ENCODE measurements at places on chromosomes 12 and 14. TPM values are rescaled to one million over a fixed set of nuclear protein-coding genes. Genes with fewer than 3 reads are reported as not detected.
A peak's percentile ranks its signal among the peaks of the same experiment; 100 is the strongest.

MANSC4 gene
- not detected for total RNA-seq

MYH6 gene
- not detected for total RNA-seq

DNA sequence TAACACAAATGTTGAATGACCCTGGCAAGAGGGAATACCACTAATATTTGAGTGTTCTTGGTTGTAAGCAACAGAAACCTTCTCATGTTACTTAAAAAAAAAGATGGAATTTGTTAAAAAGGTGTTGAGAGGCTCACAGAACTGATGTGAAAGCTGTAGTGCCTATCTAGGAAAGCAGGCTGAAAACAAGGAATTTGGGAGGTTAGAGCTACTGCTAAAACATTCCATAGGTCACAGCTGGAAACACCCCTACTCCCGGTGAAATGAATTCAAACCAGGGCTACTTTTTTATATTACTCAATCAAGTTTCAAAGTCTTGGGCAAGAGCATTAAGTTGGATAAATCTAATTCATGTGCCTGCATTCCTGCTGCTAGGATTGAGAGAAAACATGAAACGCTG, 104.1 kb downstream of the SLC35F4 start:
- DNase-seq = no peak

GRCh38 chr12:116476227-116476822, 82.9 kb upstream of the MAP1LC3B2 start:
- peak; percentile 28 for DNase-seq

DNA sequence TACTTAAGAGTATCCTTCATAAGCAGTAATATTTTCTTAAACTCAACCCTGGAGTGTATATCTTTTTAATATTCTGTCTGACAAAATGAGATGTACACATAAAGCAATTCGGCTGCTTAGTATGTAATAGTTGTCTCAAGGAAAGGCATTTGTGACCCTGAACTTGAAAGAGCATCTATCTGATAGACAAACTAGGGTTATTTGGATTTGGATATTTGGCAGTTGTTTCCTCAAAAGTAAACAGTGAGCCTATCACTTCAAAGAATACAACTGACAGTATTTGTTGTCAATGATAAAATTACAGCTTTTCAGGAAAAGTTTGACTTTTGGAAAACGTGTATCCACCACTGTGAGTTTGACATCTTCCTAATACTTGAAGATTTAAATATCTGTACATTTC, 123.4 kb downstream of the TGFB3 start:
- no peak for DNase-seq

- no peak for DNase-seq
Measured at GRCh38 chr12:52682938-52683574, 2.8 kb upstream of the KRT1 start.

- peak; percentile 50 for DNase-seq
Measured at GRCh38 chr12:6828781-6829535, 751 bp downstream of the P3H3 start.

WNT1 gene
- not detected for total RNA-seq

DNA sequence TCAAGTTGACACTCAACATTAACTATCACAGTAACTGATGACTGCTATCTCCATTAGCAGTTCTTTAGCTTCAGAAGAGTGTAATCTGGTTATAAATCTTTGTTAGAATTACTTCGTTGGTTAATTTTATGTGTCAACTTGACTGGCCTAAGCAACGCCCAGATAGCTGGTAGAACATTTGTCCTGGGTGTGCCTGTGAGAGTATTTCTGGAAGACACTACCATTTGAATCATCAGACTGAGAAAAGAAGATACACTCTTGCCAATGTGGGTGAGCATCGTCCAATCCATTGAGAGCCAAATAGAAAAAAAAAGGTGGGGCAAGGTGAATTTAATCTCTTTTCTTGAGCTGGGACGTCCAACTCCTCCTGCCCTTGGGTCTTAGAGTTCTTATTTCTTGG, 129.0 kb downstream of the IGF1 start:
- DNase-seq = no peak

GRCh38 chr12:110821917-110822316, 24.9 kb upstream of the CCDC63 start:
- no peak for DNase-seq

CLEC1A gene
- total RNA-seq = not detected

PDZRN4 gene
- not detected for total RNA-seq

GRCh38 chr12:2963760-2964292, 4.6 kb downstream of the TEAD4 start:
- peak; percentile 20 for DNase-seq

- DNase-seq = no peak
Measured at GRCh38 chr12:105426766-105427165, 96.3 kb downstream of the C12orf75 start.

DNA sequence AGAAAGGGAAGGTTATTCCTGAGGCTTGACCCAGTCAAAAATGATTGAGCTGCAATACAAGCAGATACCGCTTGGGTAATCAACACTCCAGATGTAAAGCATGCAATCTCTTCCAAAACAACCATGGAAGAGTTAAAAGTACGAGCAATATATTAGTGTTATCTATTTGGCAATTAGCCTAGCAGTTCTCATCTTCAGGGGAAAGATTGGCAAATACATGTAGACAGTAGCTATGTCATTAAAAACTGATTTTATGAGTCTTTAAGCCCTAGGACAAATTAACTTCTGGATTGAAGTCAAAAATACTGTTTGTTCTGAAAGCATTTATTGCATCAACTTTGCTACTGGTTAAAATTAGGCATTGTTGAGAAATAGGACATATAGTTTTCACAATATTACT, 9.3 kb upstream of the GYS2 start:
- DNase-seq = no peak

ZNF891 gene
- total RNA-seq = 0.56 TPM

DNA sequence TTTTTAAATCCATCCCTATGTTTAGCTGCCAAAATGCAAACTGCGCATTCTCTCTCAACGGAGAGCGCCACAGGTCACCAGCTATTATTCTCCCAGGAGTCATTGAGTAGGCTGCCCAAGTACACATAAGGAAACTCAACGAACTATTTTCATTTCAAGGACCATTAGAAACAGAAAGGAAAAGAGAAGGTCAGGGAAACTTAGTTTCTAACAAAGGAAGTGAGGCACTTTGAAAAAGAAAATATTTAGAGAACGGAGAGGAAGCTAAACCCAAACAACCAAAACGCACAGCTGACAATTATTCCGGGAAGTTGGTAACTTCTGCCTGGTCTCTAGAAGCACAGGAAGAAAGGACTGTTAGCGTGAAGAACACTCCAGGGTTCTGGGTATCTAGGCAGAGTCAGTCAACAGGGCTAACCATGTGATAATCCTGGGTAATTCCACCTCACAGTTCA, 23.5 kb downstream of the GPHB5 start:
- DNase-seq = no peak

IGFBP6 gene
- total RNA-seq = 124 TPM

DNA sequence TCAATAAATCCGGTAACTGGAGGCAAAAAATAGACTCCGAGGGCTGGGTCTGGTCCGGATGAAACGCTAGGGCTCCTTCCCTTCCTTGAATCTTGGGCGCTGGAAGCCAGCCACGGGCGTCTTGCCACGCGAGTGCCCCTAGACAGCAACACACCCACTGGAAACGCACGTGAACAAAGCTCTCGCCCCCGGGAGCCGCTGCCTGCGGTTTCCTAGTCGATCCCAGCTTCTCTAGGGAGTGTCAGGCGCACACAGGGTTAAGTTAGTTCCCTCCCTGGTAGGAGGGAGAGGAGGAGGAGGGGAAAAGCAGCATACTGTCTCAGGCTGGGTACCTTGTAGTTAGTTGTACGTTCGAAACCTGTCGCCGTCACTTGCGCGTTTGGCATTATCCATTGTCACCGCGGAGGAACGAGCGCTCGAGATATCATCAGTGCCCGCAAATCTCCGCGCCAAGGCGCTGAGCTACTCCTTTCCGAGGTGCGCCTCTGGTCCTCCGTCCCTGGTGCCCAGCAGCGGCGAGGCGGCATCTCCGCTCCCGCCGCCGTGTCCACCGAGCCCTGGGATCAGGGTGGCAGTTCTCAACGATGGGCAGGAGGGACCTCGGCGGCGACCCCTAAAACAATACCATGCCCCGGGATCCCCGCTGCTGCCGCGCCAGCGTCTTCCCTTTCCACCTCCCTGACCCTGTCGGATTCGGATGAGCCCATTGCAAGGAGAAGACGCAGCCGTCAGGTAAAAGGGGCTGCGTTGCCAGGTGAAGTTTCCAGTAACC, at the start of gene FLRT2:
Gene FLRT2, plus strand, starts transcription at position 342 of the 772 bp plus-strand sequence. CDS start 91,371 bp downstream, outside the sequence.
- DNase-seq = peak; percentile 44

DNA sequence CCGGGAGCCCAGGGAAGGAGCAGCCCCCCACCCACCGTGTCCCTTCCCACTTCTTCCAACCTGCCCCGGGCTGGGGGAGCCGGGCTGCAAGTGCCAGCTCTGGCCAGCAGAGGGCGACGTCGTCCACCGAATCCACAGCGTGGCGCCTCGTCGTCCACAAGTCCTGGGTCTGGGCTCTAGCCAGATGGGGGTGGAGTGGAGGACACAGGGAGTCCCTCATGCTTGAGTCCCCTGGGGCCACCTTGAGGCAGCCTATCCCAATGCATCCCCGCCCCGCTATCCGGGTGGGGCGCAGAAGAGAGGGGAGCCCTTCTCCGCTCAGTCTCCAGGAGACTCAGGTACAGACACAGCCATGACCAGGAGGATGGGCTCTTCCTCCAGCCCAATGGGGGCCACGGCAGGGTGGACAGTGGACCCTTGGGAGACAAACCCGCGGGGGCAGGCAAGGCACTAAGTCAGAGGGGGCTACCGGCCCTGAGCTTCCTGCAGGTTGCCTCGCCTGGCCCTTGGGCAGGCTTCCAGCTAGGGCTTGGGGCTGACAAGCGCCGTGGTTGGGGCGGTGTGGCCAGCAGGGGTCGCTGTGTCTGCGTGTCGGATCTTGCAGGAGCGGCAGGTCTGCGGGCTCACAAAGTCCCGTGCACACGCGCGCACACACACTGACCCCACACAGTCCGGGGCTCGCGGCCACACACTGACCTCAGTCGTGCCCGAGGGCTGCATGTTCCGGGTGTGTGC, 5.5 kb downstream of the AQP5 start:
- DNase-seq = peak; percentile 78

- peak; percentile 93 for DNase-seq
Measured at GRCh38 chr12:29320295-29321085, 60.5 kb downstream of the ERGIC2 start.

DNA sequence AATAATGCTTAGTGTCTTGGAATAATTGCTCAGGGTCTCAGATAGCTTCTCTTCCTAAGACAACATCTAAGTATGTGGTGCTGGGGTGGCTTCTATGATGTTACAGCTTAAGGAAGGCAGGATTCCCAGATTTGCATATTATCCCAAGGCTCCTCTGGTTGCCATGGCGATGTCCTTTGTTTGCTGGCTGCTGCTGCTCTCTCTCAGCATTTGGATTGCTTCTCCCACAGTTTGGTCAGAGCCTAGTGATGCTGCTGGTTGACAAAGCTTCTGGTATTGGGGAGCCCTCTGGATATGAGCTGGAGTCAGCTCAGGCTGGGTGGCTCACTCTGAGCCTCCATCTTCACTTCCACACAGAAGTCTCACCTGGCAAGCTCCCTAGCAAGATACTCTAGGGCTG, 56.4 kb upstream of the FBXO33 start:
- DNase-seq = peak; percentile 12

- DNase-seq = peak; percentile 25
Measured at GRCh38 chr14:61321385-61322010, at the start of gene PRKCH. Gene PRKCH (plus strand): TSS chr14:61321579. CDS start chr14:61322102, 523 bp downstream.

DNA sequence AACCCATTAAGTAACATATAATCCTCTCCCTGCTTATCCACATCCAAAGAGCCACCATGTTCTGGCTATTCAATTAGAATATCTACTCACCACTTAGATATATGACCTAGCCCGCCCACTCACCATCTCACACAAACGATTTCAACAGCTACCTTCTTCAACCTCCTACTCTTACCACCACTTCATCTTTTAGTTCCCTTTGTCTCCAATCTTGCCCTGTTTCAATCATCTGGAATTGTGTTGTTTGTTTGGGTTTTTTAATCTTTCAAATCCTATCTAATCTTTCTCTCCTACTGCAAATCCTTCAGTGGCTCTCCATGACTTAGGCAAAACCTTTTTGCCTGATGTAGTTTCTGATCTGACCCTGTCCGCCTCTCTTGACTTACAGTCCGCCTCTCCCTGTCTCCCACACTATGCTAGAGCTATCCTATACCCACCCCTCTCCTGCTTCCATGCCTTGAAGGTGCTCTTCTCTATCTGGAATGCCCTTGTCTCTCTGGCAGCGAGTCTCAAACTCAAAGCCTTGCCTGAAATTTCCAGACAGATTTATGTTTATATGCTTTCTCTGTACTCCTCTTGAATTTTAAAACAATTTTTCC, 161.0 kb upstream of the CRY1 start:
- DNase-seq = no peak

HOXC12 gene
- total RNA-seq = not detected

DNA sequence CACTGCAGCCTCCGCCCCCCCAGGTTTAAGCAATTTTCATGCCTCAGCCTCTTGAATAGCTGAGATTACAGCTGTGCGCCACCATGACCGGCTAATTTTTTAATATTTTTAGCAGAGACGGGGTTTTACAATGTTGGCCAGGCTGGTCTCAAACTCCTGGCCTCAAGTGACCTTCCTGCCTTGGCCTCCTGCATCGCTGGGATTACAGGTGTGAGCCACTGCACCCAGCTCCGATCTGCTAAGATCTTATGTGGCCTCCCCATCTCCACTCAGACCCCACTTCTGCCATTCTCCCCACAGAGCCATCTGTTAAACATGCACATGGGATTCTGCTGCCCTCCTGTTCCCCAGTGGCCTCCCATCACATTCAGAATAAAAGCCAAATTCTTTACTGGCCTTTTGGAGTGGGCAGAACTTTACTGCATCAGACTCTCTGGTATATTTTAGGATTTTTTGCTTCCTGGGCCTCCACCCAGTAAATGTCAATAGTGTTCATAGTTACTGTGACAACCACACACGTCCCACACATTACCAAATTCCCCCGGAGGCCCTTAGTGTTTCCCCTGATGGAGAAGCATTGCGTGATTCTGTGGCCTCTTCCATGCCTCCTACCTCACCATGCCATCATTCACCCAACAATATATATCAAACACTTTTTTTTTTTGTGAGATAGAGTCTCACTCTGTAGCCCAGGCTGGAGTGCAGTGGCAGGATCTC, 96.3 kb downstream of the PTPN11 start:
- DNase-seq = no peak

STAC3 gene
- 0.18 TPM for total RNA-seq

DNA sequence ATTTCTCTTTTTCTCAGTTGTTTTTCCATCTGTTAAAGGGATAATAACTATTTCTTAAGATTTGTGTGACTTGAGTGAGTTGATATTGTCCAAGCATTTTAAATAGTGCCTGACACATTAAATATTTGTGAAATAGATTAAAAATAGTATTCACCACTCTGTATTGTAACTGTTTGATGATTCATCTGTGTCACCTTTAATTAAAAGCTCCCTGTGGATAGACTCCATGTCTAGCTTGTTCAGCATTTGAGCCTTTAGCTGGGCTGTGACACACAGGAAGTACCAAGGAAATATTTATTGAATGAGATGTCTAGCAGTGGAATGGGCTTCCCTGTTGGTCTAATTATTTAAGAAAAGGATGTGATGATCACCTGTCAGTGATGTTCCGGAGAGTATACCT, 1.8 kb upstream of the GLIPR1L2 start:
- peak; percentile 40 for DNase-seq

TCL1A gene
- not detected for total RNA-seq

GRCh38 chr12:101322480-101322879, 42.6 kb downstream of the UTP20 start:
- DNase-seq = no peak

ISCA2 gene
- total RNA-seq = 9.2 TPM
